ENCODE measurements at places on chromosomes 13 and 19.

DNA sequence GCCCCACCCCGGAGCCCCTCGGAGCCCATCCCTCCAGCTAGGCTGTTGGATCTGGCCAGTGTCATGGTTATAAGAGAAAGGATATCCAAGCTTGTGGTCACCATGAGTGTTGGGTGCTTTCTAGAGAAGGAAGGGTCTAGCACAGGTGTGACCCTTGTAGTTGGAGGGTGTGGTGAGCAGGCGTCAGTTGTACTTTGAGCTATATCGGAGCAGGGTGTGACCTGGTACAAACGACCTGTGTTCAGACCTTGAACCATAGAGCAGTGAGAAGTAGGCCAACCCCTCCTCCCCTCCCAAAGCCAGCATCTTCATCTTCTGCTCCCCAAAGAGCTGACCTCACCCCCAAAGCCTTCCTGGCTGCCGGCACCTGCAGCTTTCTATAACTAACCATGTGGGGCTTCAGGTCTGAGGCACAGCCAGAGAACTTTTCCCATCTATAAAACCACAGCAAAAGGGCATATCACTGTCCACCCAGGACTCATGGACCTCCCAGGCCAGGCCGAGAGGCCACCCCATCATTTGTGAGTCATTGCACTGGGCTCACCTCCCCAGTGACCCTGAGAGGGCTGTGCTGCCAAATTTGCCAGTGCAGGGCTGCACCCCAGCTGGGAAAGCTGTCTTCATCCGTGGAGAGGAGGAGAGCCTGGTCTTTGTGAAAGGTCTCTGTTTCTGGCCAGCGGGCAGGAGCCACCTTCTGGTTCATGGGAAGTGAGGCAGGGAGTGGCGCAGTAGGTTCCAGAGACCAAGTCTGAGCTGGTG is 14.2 kb downstream of the RAB8A start:
- no peak for DNase-seq

DNA sequence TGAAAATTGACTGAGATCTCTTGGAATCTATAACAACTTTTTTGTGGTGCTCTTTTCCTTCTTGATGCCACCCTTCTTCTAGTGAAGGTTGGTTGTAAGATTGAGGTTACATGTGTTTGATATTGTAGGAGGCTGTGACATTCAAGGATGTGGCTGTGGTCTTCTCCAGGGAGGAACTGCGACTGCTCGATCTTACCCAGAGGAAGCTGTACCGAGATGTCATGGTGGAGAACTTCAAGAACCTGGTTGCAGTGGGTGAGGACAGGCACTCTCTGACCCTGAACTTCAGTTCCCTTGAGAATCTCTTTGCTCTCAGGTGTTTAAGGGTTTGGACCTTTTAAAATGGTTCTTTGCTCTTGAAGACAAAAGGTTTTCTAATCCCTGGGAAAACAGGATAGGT is 16.0 kb downstream of the ZNF227 start:
- DNase-seq, result no peak

DNA sequence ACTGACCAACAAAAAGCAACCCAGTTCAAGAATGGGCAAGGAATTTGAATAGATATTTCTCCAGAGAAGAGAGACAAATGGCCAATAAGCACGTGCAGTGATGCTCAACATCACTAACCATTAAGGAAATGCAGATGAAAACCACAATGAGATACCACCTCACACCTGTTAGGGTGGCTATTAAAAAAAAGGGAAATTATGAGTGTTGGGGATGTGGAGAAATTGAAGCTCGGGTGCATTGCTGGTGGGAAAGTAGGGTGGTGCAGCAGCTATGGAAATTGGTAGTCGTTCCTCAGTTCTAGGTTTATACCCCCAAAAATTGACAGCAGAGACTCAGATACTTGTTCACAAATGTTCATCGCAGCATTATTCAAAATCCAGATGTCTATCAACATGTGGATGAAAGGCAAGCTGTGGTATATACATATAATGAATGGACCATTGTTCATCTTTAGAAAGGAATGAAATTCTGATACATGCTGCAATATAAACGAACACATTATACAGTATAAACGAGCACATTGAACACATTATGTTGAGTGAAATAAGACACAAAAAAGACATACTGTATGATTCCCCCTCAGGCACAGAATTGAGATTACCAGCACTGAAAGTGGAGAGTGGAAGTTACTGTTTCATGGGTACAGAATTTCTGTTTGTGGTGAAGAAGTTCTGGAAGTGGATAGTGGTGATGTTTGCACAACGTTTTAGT is 927 bp downstream of the CHAMP1 start:
- no peak for DNase-seq

DNA sequence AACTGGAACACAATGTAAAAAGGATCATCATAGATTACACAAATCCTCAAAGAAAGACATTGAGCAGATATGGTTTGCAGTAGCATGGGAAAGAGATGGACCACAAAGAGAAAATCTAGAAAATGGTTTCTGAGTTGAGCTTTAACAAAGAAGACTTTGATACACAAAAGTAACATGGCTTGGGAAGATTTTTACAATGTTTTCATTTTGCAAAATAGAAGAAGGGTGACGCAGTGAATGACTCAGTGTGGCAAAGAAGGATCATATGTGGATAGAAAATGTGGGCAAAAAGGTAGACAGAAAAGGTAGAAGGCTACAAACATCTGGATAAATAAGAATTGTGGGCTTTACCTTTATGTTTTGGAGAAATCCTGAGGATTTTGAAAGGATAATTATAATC is 1220.5 kb downstream of the PCDH17 start:
- no peak for DNase-seq

GRCh38 chr13:112111239-112111857 is 44.4 kb downstream of the SOX1 start:
- no peak for DNase-seq

DNA sequence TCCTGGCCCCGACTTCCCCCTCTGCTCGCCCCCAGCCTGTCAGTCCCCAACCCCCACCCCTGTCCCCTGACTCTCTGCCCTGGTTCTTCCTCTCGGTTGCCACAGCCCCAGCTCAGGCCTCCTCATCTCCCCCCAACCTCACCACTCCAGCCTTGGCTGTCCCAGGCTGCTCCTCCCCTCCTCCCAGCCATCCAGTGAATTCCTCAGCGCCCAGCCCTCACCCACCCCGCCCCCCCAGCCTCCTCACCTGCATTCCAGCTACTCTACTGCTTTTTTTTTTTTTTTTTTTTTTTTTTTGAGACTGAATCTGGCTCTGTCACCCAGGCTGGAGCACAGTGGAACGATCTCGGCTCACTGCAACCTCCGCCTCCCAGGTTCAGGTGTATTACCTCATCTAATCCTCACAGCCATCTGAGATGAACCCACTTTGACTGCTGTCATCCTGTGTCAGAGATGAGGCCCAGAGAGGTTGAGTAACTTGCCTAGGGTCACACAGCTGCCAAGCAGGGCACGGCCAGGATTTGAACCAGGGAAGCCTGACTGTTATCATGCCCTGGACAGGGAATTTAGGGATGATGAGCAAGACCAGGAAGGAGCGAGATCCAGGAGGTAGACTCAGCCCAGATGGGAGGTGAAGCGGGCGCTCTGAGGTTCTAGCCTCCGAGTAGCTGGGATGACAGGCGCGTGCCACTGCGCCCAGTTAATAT is 2.6 kb downstream of the SULT2B1 start:
- DNase-seq, result peak; percentile 74

- DNase-seq, result peak; percentile 31
Observed at GRCh38 chr13:44231786-44232516, 141.7 kb upstream of the SERP2 start.

DNA sequence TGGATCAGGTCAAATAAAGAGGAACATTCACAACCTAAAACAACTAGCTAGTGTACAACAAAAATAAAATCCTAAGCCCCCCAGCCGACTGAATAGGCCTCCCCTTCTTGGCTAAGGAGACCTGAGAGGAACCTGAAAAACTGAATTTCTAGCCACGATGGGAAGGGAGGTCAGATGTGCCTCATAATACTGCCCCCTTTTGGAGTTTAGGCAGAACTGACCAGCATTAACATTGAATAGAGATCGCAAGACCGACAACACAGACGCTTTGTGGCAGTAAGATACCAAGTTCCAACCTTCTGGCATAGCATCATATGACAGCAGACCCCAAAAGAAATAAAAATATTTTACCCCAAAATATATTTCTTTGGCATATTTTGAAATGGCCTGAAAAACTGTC is 15.9 kb downstream of the CBY2 start:
- DNase-seq, result peak; percentile 23

- DNase-seq, result peak; percentile 33
Observed at GRCh38 chr19:34428549-34429285, 536 bp downstream of the UBA2 start.
